ENCODE measurements at places on chromosomes 16 and 17.

DNA sequence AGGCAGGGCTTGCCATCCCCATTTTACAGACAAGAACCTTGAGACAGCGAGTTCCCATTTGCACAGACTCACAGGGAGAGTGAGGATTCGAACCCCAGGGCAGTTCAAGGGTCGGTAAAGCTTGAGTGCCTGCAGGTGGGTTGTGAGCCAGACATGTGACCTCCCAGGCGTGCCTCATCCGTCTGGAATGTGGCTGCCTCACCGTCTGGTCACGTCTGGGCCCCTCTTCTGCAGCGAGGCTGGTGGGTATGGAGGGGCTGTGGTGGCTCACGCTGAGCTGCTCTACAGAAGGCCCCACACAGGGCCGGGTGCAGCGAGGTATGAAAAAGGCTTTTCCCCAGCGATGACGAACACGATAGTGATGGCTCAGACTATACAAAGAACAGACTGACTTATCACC is 35.8 kb upstream of the LHX1 start:
- DNase-seq: no peak

- DNase-seq: no peak
Measured at GRCh38 chr16:61362585-61362984, 673.7 kb downstream of the CDH8 start.

- no peak for DNase-seq
Measured at GRCh38 chr16:88405216-88406060, 22.7 kb downstream of the ZNF469 start.

DNA sequence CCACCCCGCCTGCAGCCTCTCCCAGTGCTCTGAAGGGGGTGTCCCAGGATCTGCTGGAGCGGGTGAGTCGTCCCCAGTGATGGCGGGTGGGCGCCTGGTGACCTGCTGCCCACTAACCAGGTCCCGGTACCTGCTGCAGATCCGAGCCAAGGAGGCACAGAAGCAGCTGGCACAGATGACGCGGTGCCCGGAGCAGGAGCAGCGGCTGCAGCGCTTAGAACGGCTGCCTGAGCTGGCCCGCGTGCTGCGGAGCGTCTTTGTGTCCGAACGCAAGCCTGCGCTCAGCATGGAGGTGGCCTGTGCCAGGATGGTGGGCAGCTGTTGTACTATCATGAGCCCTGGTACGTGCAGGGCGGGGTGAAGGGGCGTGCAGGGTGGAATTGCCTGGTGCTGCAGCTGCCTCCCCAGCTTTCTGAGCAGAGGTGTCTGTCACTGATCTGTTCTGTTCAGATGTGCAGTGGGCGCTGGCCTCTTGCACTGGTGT is 3.6 kb downstream of the CDT1 start:
- DNase-seq: no peak

DNA sequence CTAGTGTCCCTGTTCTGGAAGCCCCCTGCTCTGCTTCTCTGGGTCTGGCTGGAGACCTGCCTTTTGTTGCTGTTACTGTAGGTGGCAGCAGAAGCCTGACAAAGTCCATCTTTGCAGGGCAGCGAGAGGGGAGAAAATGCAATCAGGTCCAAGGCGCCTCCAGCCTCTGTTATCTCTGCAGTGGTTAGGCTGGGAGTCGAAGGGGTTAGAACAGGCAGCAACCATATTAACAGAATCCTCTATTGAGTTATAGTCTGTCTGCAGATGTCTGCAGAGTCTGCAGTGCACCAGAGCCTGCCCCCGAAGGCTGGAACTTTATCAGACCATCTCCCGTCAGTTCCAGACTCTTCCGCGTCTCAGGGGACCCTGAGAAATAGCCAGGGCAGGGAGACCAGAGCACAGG is 404.9 kb upstream of the EEF2KMT start:
- DNase-seq: peak; percentile 1

- DNase-seq: no peak
Measured at GRCh38 chr16:70304892-70305448, 6.0 kb downstream of the DDX19B start.

DNA sequence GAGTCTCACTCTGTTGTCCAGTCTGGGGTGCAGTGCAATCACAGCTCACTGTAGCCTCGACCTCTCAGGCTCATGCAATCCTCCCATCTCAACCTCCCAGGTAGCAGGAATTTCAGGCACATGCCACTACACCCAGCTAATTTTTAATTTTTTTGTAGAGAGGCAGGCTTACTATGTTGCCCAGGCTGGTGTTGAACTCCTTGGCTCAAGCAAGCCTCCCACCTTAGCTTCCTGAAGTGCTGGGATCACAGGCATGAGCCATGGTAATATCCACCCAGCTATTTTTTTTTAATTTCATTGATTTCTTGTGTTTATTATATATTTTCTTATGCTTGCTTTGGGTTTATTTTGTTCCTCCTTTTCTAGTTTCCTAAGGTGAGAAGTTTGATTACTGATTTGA is 33.9 kb upstream of the NACA2 start:
- no peak for DNase-seq

GRCh38 chr17:79831265-79832217 is 7.7 kb downstream of the CBX4 start:
- peak; percentile 79 for DNase-seq

- DNase-seq: no peak
Measured at GRCh38 chr17:28948342-28948741, 3.0 kb downstream of the PHF12 start.

DNA sequence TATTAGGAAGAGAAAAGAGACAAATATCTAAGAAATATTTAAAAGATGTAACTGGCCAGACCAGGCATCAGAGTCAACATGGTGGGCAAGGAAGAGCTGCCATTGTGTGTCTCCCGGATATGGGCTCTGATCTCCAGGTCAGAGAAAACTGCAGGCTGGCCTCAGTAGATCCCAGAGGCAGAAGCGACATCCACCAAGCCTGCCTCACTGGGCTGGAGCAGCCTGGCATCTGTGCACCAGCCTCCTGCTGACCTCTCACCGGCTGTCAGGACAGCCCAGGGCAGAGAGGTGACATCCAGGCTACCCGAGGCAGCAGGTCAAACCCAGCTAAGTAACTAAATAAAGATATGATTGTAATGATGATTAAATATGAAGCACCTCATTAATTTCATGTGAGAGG is 162.8 kb upstream of the TNRC6C start:
- no peak for DNase-seq

DNA sequence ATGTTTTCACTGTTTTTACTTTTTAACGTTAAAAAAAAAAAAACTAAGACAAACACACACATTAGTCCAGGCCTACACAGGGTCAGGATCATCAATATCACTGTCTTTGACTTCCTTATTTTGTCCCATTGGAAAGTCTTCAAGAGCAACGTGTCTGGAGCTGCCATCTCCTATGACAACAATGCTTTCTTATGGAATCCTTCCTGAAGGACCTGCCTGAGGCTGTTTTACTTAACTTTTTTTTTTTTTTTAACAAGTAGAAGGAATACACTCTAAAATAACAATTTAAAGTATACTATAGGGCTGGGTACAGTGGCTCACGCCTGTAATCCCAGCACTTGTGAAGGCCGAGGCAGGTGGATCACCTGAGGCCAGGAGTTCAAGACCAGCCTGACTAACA is 71.8 kb upstream of the BCAR1 start:
- DNase-seq: no peak

DNA sequence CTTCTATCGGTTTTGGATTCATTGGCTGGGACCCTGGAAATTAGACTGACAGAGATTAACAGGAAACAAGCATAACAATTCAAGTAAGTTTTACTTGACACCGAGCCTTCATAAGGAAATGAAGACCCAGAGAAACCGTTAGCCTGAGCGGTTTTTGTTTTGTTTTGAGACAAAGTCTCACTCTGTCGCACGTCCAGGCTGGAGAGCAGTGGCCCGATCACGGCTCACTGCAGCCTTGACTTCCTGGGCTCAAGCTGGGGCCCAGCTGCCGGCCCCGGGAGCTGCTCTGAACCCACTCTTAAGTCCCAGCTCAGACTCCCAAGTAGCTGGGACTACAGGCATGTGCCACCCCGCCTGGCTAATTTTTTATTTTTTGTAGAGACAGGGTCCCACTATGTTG is 321.3 kb downstream of the SEC14L1 start:
- DNase-seq: no peak

DNA sequence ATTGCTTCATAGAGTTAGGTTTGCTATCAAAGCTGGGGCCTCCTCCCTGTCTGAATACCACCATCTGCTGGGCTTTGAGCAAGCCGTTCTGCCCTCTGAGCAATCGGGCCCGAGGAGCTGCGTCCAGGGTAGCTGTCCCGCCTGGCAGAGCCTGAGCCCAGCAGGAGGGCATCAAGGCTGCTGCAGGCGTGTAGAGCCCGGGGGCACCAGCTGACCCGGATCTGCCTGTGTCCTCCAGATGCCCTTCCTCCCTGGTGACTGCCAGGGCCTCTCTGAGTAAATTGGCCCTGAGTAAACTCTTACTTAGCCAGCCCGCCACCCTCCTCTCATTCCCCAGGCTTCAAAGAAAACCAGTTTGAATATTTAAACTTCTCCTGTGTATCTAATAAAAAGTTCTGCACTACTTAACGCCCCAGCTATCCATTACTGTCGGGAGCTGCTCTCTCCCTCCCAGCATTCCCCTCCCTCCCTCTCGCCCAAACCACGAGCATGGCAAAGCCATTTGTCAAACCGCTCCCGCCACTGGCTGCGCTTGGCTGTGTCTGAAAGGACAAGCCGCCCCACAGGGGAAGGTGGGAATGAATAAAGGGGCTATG is 16.4 kb downstream of the CDK5RAP3 start:
- no peak for DNase-seq

DNA sequence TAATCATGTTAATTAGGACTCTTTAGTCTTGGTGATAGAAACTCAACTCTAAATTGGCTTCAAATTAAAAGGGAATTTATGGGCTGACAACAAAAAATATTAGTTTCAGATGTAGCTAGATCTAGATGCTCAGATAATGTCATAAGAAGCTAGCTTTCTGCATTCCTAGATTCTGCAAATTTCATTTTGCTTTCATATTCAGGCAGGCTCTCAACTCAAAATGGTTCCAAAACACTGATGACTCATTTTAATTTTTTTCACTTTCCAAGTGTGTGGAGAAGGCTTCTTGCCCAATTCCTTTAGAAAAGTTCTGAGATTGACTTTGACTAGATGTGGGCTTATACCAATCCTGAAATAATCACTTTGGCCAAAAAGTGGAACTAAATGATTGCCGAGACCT is 236.7 kb upstream of the GOT2 start:
- DNase-seq: no peak

- DNase-seq: no peak
Measured at GRCh38 chr16:28038409-28038808, 25.1 kb downstream of the GSG1L start.

GRCh38 chr16:69465881-69466280 is 41.5 kb downstream of the CYB5B start:
- no peak for DNase-seq

- no peak for DNase-seq
Measured at GRCh38 chr16:715477-716199, 720 bp downstream of the METRN start.

GRCh38 chr17:63790057-63790456 is 16.1 kb downstream of the DDX42 start:
- no peak for DNase-seq

DNA sequence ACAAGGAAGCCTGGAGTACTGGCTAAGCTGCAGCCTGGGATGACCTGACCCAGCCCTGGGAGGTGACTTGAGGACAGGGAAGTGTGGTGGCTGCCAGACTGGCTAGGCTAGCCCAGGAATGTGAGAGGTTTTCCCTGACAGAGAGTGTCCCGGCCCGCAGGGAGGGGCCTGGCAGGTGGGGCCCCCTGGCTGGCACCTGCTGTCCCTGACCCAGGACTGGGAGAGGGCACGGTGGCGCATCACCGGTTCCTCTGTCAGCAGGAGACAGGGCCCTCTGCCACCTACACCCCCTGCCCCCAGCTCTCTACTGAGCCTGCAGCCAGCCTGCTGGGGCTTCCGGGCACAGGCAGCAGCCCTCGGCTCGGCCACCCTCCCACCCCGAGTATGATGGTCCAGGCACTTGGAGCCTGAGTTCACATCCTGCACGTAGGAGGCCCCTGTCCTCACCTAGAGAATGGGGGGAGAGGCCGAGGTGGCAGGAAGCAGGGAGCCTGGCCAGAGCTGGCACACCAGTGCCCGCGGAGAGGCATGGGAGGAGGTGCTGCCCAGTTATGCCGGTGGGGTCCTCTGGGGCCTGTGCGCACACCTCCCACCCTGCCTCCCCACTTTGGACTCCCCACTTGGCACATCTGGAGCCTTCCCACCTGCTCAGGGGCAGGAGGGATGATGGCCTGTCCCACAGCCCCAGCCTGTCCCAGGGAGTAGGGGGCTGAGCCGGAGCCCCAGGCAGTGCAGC is 528 bp downstream of the PRSS27 start:
- DNase-seq: no peak

DNA sequence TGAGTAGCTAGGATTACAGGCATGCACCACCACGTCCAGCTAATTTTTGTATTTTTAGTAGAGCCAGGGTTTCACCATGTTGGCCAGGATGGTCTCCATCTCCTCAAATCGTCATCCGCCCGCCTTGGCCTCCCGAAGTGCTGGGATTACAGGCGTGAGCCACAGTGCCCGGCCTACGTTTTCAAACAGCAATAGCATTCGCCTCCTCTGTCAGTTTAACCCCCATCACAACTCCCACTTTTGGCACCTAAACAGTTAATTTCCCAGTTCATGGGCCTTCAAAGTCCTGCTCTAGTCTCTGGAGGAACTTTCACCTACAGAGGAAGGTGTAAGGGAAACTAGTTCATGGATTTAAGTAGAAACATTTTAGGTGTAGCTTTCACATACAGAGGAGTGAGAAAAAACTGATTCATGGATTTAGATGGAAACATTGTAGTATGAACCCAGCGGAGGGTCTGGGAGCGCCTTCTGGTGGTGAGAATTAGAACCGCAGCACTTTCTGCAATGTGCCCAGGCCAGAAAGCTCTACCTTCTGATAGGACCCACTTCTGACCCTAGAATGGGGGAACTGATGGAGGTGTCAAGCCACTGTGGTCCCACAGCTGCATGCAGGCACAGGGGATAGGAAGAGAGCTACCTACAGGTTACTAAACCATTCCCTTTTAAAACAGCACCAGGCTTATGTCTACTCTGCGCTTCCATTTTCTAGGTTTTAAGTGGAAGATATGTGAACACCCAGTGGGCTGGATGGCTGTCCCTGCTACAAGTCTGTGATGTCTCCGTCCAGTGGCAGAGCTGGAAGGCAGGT is 12.0 kb upstream of the MEOX1 start:
- DNase-seq: peak; percentile 18

- no peak for DNase-seq
Measured at GRCh38 chr17:28492352-28493310, 13.5 kb upstream of the FOXN1 start.

DNA sequence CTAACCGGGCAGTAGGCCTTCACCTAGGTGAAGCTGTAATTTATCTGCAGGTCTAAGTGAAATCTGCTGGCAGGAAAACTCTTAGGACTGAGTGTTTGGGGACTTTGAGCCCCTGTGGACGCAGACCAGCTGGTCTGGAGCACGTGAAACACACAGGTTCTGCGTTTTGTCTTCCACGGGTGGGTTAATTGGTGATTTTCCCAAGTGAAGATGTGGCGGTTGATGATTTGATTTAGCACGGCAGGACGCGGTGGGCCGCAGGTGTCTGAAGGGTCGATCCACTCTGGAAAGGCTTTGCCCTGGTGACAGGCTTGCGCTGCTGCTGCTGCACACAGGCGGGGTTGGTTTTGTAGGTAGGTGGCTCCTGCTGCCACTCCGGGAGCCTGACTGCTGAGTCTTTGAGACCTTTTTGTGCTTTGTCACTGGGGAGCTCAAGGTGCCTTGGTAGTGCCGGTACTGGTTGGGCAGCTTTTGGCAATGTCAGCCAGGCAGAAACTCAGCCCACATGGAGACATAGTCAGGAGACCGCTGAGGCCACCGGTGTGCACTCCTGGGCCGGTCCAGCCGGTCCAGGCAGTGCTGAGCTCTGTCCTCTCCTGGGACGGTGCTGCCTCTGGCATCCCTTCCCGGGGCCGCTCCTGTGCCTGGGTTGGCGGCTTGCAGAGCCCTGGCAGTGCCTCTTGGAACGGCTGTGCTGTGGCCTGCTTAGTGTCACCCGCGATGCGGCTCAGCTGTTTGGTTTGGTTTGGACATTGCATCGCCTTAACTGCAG is 2.3 kb downstream of the BAIAP2 start:
- no peak for DNase-seq

Data from caudate nucleus (tissue), 63 donors.